ENCODE measurements at places on chromosomes 12 and 14.
A peak's percentile ranks its signal among the peaks of the same experiment; 100 is the strongest.

GRCh38 chr12:48977290-48978281, 536 bp upstream of the WNT1 start:
- peak; percentile 85 for DNase-seq

- no peak for DNase-seq
These were observed 70.9 kb upstream of the PIWIL1 start for GRCh38 chr12:130266751-130267150.

DNA sequence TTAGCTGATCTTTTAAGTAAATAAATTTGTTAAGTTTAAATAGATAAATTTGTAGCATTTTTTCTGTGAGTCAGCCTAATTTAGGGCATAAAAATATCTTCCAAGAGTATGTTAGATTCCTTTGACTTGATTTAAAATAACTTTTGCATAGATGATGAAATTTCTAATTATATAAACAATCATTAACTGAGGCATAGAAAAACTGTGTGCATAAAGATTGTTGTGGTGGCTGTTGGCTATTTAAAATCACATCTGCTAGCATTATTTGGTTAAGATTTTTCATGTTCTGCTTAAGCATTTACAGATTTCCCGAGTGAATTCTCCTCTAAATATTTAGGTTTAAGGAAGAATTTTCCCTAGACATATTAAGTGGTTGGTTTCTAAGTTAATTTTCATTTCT, 223.2 kb downstream of the FSCB start:
- DNase-seq = no peak

GRCh38 chr14:49924852-49925251, 32.0 kb downstream of the ARF6 start:
- no peak for DNase-seq

GRCh38 chr12:85923767-85924331, 49.8 kb downstream of the NTS start:
- no peak for DNase-seq

GRCh38 chr14:104112113-104112505, 26.3 kb upstream of the KIF26A start:
- DNase-seq = no peak

- no peak for DNase-seq
These were observed 5.7 kb upstream of the KRT5 start for GRCh38 chr12:52525661-52526499.

DNA sequence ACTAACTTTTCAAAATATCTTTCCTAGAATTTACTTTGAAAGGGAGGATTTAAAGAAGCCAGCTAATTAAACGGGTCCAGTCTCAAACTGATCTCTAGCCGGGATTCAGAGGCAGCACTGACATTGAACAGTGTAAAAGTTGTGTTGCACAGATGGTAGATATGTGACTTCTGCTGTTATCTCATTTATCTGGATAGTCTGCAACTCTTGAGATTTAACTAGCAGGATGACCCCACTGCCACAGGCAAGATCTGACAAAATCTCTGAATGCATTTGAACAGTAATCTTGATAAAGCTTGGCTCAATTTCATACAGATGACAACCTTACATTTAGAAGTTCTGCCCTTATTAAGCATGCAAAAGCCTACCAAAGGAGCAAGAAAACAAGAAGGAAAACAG, 138.0 kb upstream of the CPNE8 start:
- no peak for DNase-seq

DNA sequence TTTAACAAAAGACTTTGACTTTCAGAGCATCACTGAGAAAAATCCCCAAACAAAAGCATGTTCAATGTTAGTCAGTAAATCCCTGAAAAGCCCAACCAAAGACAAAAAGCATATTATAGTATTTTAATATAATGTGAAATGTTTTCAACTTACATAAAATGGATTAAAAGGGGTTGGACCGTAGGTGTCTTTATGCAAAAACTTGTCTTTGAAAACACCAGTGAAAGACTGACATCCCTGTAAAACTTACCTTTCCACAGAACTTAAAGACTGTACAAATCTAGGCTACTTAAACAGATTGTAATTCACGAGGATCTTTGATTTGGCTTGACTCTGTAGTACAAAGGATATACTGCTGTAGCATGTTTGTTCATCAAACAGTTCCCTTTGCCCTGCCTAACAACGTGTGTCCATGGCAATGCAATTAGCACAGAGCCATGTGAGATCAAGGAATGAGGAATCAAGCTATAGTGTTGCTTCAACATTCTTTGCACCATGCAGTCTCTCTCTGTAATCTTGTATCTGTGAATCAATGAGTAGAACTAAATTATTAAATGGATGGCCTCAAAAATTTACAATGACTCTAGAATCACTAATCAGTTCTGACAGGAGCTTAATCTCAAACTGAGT, 138.5 kb upstream of the SYT1 start:
- no peak for DNase-seq

GRCh38 chr14:73754911-73755360, 40.8 kb upstream of the PNMA1 start:
- DNase-seq = no peak
